ENCODE measurements at places on chromosomes 11 and 22.

DNA sequence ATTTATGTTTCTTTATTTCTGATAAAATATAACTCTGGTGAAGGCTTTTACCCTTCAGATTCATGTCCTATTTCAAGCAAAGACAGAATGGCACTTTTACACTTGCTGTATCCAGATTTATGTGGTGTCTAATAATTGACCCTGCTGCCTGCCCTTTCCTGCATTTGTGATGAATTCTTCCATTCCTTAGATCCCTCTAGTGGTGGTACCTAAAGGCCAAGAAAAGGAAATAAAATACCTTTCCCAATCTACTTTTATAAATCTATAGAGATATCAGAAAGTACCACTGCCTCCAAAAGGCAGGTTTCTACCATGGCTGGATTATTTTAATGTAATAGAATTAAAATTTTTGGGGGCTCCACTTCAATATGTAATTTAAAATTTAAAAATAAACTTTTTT is 34.2 kb downstream of the CCDC81 start:
- DNase-seq, result no peak

GRCh38 chr11:113488931-113489351 is 13.7 kb upstream of the DRD2 start:
- no peak for DNase-seq

DNA sequence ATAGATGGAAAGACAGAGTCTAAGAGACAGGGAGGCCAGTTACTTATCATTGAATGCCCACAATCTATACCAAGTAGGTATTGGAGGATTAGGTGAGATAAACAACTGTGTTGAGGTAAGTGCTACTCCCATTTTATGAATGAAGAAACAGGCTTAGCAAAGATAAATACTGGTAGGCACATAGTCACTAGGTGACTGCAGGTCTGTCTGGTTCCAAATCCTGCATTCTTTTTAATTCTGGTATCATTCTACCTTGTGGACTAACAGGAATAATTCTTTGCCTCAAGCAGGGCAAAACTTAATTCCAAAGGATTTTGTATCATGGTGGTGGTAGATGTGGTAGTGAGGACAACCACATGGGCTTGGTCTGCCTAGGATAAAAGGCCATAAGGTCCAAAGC is 28.4 kb downstream of the RNF169 start:
- DNase-seq, result no peak

DNA sequence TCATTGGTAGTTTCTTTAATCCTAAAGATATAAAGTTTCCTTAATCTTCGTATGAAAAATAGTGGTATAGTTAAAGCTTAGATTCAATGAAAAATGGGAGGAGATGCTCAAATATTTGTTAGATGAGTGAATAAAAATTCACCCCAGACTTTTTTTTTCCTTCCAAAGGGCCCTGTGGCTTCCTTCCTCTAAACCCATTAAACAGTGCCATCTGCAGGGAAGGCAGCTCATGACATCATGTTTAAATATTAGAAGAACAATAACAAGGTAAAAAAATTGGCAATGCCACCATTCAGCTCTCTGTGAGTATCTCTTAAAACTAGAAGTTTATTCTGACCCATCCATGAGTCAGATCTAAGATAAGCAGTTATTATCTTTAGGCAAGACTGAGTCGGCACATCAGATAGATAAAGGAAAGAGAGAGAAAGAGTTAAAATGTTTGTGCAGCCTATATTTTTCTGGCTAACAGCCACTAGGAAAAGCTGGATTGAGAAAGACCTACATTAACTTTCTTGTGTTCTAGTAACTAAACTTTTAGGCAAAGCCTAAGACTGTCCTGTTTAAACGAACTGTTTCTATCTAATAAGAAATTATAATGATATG is 19.1 kb upstream of the OOSP1 start:
- no peak for DNase-seq

- no peak for DNase-seq
These were observed 125.8 kb downstream of the LDLRAD3 start for GRCh38 chr11:36069576-36070212.

GRCh38 chr11:75272391-75272790 is 31.8 kb downstream of the TPBGL start:
- peak; percentile 55 for DNase-seq

GRCh38 chr11:13629779-13630178 is 38.7 kb upstream of the FAR1 start:
- no peak for DNase-seq

GRCh38 chr22:46163557-46163888 is 13.2 kb downstream of the PPARA start:
- DNase-seq, result no peak

- DNase-seq, result no peak
These were observed 526 bp downstream of the TPST2 start for GRCh38 chr22:26589367-26589844.

GRCh38 chr22:37929390-37929789 is 23.3 kb downstream of the MICALL1 start:
- no peak for DNase-seq

- peak; percentile 33 for DNase-seq
These were observed 67.2 kb upstream of the ALX4 start for GRCh38 chr11:44377121-44377520.

DNA sequence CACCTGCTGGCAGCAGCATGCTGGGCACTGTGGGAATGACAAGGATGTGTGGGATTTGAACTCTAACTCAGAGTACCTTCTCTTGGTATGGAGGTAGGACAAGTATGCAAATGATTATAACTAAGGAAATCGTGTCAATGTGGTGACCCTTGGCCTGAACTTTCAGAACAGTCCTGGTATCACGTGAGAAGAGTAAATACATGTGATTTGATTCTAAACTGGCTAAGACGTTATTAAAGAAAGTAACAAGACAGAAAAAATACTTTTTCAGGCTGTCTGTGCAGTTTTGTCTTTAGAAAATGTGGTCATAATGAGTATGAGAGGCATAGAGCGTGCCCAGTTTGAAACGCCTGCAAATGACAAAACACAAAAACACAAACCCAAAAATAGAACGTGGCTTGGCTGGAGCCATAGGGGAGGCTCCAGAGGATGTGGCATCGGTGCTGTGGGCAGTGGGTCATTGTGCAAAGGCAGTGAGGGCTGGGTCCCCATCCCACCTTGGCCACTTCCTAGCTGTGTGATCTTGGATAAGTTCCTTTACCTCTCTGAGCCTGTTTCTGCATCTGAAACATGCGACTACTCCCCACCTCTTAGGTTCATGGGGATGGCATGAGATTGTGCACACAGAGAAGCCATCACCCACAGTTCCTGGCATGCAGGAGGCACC is 18.4 kb upstream of the IL2RB start:
- DNase-seq, result peak; percentile 37

DNA sequence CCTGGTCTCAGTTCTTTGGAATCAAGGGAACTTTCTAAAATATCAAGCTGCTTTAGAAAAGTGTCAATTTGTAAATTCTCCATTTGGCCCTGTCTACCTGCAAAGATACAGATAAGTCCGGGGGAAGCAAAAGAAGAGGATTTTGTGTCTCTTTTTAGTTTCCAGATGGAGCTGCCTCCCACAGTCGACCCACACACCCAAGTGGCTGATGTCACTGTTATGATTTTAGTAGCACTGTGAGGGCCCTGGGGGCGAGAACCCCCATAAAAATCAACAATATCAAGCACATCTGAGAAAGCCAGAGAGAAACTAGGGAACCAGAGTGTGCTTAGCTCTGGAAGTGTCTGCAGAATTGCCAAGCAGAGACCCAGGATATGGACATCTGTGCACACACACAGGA is 212.7 kb downstream of the LARGE1 start:
- DNase-seq, result peak; percentile 30

DNA sequence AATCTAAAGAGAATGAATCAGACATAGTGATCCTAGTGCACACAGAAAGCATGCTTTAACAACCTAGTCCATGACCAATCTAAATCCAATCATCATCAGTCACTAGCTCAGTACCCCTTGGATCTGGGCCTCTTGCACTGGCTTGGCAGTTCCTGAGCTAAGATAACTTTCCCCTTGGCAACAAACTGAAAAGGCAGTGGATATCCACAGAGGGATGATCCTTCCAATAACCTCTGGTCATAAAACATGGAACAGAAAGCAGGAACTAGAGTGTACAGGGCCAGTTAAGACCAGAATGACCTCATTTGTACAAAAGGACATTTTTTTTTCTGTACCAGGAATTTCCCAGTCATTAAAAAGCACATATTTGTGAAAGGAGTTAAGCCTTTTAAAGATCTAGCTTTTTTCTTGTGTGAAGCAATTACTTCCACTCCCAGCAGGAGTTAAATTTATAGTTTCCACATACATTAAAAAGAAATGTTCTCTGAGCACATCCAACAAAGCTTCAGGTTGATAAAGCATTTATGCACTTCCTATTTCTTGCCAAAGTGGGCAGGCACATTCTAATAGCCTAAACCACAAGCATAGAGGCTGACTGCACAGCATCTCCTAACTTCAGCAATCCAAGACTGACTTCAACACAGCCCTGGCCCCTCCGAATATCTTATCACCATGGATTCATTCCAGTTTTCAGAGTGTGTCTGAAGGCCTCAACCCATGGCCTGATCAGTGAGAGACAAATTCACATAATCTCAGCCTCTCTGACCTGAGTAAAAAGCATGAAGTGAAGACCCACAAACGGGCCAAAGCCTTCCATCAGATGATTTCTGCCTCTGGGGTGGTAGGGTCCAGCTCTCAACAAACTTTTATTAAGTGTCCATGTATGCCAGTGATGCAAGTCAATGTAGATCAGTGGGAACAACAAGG is 29.9 kb downstream of the GUCY1A2 start:
- DNase-seq, result no peak

GRCh38 chr11:111059726-111060125 is 185.8 kb upstream of the POU2AF2 start:
- no peak for DNase-seq

DNA sequence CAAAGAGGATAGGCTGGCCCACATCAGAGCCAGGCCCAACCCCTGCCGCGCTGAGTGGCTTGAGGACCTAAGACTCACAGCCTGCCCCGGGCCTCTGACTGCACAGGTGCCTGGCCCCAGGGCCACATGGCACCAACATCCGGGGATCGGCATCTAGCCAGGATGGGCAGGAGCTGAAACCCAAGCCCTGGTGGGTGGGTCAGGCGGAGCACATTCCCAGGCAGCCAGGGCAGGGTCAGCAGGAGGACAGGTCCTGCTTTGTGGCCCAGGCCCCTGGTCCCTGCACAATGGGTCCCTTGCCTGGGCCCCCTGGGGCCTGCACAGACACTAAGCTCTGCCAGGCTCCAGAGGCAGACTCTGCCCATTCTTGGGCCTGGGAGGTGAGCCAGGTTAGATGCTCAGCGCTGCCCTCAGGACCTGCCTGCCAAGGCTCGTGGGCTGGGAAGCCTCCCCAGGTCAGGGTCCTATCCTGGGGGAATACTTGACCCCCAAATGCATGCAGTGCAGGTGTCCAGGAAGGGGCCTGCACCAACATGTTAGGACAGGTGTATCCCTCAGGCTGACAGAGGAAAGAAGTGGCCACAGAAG is 33.5 kb downstream of the ARVCF start:
- no peak for DNase-seq

DNA sequence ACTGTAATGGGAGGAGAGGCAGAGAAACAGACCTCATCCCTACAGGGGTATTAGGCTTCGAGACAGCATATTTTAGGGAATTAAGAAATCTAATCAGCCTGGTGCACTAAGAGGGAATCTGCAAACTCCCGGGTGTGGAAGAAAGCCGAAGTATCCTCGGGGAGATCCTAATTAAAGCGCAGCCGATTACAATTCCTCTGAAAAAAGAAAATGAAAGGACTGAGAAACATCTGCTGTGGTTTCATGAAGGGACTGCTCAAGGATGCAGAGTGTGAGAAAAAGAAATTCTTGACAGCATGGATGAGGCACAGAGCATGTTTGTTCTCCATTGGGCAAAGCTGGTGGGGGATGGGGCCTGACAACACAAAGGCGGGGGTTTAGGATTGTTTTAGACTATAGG is 290.0 kb upstream of the LARGE1 start:
- DNase-seq, result no peak

DNA sequence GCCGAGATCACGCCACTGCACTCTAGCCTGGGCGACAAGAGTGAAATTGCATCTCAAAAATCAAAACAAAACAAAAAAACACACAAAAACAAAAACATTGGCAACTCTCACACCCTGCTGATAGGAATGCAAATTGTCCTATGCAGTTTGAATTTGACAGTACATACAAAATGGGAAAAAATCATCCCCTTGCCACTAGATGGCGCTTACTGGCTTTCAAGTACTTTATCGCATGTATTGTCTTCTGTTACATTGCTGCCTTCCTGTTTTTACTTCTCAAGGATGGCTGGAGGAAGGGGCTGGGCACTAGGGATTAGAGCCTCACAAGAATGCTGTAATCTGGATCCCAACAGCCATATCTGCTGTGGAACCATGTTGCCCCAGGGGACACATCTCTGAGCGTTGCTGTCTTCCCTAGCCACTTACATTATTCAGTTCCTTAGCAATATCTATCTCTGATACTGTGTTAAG is 59.4 kb upstream of the A4GALT start:
- no peak for DNase-seq

DNA sequence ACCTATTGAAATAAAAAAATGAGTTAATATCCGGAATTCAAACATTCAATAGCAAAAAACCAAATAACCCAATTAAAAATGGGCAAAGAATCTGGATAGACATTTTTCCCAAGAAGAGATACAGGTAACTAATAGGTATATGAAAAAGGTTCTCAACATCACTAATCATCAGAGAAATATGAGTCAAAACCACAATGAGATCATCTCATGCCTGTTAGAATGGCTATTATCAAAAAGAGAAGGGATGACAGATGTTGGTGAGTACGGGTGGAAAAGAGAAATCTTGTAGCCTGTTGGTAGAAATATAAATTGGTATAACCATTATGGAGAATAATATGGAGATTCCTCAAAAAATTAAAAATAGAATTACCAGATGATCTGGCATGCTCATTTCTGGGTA is 26.9 kb upstream of the OR6M1 start:
- DNase-seq, result no peak

- DNase-seq, result no peak
These were observed 86.9 kb upstream of the PARVA start for GRCh38 chr11:12290477-12290922.

DNA sequence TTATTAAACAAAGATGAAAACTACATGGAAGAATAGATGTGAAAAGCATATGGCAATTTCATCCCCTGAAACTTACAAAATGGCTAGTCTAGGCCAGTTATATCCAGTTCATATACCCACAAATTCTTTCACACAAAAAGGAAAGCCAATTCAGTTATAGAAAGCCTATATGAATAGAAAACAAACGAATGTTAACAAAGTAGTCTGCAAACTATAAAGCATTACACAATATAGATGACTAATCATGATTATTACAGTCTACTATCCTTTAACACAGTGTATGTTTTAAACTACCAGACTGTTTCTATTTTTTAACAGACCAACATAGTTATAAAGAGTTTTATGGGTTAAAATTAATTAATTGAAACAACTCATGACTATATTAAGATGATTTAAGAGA is 12.1 kb downstream of the DCUN1D5 start:
- DNase-seq, result no peak

- no peak for DNase-seq
These were observed 491.8 kb downstream of the ETS1 start for GRCh38 chr11:128095466-128095981.

GRCh38 chr11:1042626-1043562 is 6.4 kb upstream of the MUC6 start:
- no peak for DNase-seq
